ENCODE measurements at places on chromosomes 3 and 15. TPM values are rescaled to one million over a fixed set of nuclear protein-coding genes. Genes with fewer than 3 reads are reported as not detected.
A peak's percentile ranks its signal among the peaks of the same experiment; 100 is the strongest.

Gene CD200
- total RNA-seq: 1.1 TPM

Gene TLR9
- total RNA-seq: not detected

Gene PRKCI
- total RNA-seq: 84.2 TPM

- H3K4me1 ChIP-seq: peaks cover 5% of the 10 kb centered on the region
- H3K27me3 ChIP-seq: no peaks in the 10 kb centered on the region
- no peak overlapping the region for H3K27ac ChIP-seq
Measured at GRCh38 chr15:74917676-74918075, 11.0 kb upstream of the FAM219B start.

DNA sequence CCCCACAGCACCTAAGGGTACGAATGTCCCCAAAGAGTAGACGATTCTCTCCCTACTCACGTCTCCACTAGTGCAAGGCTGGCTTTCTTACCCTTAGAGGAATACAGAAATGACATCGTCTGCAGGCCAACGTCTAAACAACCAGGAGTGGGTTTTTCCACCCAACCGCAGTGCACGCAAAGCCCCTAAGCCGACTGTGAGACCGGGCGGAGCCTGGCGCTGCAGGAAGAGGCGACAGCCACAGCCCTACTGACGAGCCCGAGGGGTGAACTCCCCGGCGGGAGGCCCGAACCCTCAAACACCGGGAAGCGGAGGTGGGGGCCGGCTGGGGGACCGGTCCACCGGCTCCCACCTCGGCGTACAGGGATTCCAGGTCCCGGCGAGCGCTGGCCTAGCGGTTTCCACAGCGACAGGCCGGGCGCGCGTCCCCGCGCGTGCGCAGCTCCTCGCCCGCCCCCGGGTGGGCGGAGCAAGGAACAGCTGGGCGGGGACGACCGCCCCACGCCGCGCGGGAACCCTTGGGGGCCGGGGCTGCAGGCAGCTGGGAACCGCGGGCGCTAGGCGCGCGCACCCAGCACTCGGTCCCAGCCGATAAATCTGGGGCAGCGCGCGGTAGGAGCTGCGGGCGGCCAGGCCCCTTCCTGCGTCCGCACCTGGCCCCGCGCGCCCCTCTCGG lies at the start of the genes CEP19 and PIGX:
CEP19 (minus strand) TSS at position 413 of the 676 bp plus-strand sequence. CDS start 3,593 bp downstream, outside the sequence.
PIGX (plus strand) TSS at position 540 of the 676 bp plus-strand sequence.
- peak within 1 kb of the TSS; percentile 70 for H3K4me3 ChIP-seq
- H3K27ac ChIP-seq: peak within 1 kb of the TSS; percentile 61
- no peaks in the 10 kb centered on the region for H3K27me3 ChIP-seq
- H3K36me3 ChIP-seq: no peaks in the 10 kb centered on the region
- peak; percentile 81 for DNase-seq

DNA sequence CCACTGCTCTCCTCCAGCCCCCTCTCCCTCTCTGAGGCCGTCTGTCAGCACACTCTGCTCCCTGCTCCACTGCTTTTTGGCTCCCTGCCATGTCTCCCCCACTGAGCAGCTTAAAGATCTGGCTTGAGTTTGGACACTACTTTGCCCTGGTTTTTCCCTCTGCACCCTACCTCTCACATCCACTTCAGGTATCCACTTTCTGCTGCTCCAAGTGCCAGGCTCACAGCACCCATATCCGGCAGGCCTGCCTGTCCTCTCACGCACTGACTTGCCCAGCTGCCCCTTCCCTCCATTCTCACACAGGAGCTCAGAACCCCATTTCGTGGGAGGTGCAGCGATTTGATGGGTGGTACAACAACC lies 3.7 kb downstream of the DUOX1 start:
- H3K4me3 ChIP-seq: no peak overlapping the region
- no peaks in the 10 kb centered on the region for H3K36me3 ChIP-seq
- no peaks in the 10 kb centered on the region for H3K4me1 ChIP-seq
- DNase-seq: no peak
- H3K27ac ChIP-seq: no peak overlapping the region

- H3K27me3 ChIP-seq: no peaks in the 10 kb centered on the region
- peak overlapping the region; percentile 63 for H3K4me3 ChIP-seq
- peak overlapping the region; percentile 74 for H3K27ac ChIP-seq
- peaks cover 6% of the 10 kb centered on the region for H3K36me3 ChIP-seq
Measured at GRCh38 chr3:51539291-51539941, 897 bp downstream of the RAD54L2 start.

- no peak overlapping the region for H3K4me3 ChIP-seq
- H3K36me3 ChIP-seq: no peaks in the 10 kb centered on the region
- no peak overlapping the region for H3K27ac ChIP-seq
Measured at GRCh38 chr15:25944386-25944785, 81.3 kb upstream of the ATP10A start.

- H3K36me3 ChIP-seq: no peaks in the 10 kb centered on the region
- DNase-seq: no peak
- H3K27ac ChIP-seq: no peak overlapping the region
- H3K4me1 ChIP-seq: no peaks in the 10 kb centered on the region
- no peaks in the 10 kb centered on the region for H3K27me3 ChIP-seq
Measured at GRCh38 chr3:192060160-192060781, 599.3 kb downstream of the PYDC2 start.

DNA sequence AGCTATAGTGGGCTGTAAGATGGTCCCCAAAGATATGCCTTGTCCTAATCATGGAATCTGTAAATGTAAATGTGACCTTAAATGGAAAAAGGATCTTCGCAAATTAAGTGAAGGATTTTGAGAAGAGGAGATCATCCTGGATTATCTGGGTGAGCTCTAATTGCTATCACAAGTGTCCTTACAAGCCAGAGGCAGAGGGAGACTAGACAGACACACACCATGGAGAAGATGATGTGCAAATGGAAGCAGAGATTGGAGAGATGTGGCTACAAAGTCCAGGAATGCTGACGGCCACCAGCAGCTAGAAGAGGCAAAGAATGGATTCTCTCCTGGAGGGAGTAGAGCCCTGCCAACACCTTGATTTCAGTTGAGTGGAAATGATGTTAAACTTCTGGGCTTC lies 102.3 kb upstream of the PROK2 start:
- H3K27ac ChIP-seq: no peak overlapping the region
- H3K27me3 ChIP-seq: peaks cover 5% of the 10 kb centered on the region
- no peaks in the 10 kb centered on the region for H3K4me1 ChIP-seq
- no peak overlapping the region for H3K4me3 ChIP-seq
- H3K36me3 ChIP-seq: no peaks in the 10 kb centered on the region
- DNase-seq: no peak

DNA sequence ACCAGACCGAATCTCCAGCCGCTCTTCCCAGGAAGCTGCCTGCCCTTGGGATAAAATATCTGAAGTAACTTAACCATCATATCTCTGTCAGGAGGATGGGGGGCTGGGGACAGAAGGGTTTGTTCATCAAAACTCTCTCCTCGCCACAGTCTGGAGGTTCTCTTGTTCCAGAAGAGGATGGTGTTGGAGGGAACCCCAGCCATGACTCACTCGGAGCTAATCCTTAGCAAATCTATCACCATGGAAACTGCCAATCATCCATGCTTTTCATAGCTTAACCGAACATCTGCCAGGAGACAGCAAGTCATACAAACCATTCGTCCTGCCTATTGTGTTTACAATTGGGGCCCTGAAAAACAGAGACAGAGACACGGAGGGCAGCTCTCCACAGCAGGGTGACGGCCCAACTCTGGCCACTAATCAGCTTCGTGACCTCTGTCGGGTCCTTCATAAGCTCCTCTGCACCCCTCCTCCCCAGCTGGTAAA lies 73.8 kb upstream of the HEG1 start:
- no peaks in the 10 kb centered on the region for H3K27me3 ChIP-seq
- H3K27ac ChIP-seq: peak overlapping the region; percentile 81
- H3K4me3 ChIP-seq: no peak overlapping the region
- no peaks in the 10 kb centered on the region for H3K36me3 ChIP-seq

DNA sequence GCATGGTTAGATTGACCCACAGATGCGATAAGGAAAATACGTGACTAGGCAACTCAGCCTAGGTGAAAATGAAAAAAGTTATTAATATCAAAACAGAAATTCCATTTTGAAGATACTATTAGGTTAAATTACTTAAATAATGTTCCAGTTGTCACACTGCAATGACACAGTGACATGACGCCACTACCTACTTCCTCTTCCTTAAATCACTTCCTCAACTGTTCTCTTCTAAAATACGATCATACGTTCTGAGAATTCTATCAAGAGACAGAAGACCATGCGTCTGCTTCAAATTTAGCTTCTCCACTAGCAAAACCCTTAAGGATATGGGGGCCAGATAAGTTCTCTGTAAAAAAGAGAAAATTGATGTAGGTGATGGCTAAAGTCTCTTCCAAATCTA lies 18.2 kb downstream of the CMTM6 start:
- H3K4me3 ChIP-seq: no peak overlapping the region
- H3K4me1 ChIP-seq: no peaks in the 10 kb centered on the region
- no peak for DNase-seq
- peaks cover 12% of the 10 kb centered on the region for H3K36me3 ChIP-seq
- H3K27me3 ChIP-seq: no peaks in the 10 kb centered on the region
- no peak overlapping the region for H3K27ac ChIP-seq

GRCh38 chr3:17656264-17656663 lies 86.2 kb downstream of the TBC1D5 start:
- no peaks in the 10 kb centered on the region for H3K36me3 ChIP-seq
- H3K4me1 ChIP-seq: no peaks in the 10 kb centered on the region
- no peak overlapping the region for H3K27ac ChIP-seq

DNA sequence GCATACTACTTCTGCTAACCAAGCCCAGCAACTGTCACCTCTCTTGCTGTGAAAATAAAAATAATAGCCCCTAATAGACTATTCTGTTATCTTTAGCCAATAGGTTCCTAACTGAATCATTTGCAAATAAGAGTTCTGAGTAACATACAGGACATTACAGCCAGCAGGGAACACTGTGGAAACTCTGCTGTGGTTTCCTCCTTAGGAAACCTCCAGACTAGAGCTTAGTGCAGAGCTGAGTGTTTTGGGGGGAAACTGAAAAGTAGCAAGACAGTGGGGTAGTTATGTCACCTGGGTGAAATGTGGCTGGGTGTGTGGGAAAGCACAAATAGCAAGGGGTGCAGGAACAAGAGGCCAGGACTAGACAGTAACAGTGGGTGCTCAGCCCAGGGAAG lies 32.4 kb downstream of the DZIP1L start:
- peaks cover 24% of the 10 kb centered on the region for H3K36me3 ChIP-seq
- no peak for DNase-seq
- H3K27ac ChIP-seq: peak overlapping the region; percentile 86
